Activated CD4-positive, alpha-beta T cell treated with anti-CD3 and anti-CD28 coated beads for 4 hours (primary cell): ENCODE measurements at places on chromosomes 4 and X.
A peak's percentile ranks its signal among the peaks of the same experiment; 100 is the strongest.

GRCh38 chr4:38664706-38665401 is 855 bp downstream of the KLF3 start:
- DNase-seq, result peak; percentile 35

DNA sequence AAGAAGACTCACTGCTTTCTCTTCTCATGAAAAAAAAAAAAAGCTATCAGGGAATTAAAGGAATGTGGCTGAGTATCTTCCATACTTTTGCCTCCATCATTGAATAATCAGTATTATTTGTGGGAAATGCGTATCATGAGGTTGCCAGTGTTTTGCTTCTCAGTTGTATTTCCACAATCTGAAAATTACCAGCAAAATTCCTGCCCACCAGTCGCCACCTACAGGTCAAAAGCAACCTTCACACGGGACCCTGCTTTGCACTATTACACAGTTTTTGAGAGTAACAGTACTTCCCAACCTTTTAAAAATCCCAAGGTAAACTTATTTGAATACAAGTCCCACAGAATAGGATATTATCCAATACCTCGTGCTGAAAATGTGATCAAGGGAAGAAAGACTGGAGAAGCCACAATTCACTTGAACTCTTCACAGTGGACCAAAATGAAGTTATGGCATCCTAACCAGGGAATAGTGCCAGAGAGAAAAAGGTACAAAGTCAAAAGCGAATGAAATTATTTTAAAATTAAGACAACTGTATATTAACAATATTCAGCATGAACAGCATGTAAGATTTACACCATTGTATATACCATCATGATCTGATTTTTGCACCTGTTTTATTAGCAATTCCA is 30.4 kb downstream of the PGRMC1 start:
- peak; percentile 9 for DNase-seq

DNA sequence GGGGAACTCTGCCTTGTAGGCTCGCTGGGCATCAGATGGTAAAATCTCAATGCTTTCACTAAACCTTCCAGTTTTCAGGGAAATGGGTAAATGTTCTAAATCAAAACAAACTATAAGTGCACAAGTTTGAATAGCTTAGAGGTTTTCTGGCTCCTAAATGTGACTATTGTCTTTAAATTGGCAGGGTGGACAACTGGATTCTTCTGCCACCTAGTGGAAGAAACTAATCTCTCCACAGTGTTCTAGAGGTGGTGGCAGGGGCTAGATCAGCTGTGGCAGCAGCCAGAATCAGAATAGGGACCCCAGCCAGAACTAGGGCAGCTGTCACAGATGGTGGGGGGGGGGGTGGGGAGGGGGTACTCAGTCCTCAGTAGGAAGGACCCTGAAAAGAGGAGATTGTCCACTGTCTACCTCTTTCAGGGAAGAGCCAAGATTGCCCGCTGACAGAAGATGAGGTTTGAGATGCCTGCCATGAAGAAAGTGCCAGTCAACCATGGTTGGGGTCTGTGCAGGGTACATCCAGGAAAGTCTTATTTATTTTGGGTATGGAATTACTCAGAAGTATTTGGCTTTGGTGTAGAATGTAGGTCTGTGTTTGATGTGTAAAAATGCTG is 201.4 kb downstream of the CCNG2 start:
- DNase-seq, result no peak

DNA sequence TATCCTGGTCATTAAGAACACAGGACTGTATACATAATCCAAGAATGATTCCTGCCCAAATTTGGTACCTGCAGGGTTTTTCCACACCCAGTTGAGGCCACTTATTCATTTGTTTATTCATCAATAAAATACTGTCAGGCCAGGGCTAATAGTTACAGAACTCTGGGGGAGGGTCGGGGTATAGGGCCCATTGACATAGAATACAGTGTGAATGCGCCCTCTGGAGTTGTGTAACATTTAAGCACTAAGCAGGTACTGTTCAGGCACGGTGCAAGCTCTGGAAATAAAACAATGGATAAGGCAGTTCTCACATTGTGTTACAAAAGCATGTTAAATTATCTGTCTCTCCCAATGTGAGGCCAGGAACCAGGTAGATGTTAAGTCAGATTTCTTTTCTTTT is 30.8 kb upstream of the LRBA start:
- peak; percentile 8 for DNase-seq

DNA sequence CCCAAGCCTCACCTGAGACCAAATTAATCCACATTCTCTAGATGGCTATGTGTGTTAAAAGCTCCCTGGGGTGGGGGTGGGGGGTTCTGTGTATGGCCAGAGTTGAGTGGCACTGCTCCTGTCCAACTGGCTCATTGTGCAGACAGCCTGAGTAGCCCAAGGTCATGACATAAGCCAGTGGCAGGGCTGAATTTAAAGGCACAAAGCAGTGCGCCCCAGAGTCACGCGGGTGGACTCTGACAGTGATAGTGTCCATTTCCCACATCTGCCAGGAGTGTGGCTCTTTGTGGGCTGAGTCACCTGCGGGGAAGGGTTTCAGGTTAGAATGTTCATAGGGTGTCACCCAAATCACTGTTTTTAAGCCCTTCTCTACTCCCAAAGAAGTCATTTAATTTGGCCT is 45.4 kb downstream of the SCD5 start:
- no peak for DNase-seq

DNA sequence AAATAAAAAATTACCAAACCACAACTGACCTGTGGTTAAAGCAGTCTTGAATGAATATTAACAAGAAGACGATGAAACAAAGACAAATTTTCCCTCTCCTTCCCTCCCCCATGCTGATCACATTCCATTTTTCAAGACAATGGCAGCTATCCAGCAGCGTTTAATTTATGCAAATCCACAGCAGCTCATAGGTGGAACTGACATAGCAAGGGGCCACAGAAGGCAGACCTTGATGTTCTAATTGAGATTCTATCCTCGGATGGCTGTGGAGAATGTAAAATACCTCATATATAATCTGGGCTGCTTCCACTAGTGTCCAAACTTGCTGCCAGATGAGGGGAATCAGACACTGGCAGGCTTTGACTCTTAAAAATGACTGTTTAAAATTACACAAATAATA is 211.5 kb downstream of the CHRDL1 start:
- no peak for DNase-seq

DNA sequence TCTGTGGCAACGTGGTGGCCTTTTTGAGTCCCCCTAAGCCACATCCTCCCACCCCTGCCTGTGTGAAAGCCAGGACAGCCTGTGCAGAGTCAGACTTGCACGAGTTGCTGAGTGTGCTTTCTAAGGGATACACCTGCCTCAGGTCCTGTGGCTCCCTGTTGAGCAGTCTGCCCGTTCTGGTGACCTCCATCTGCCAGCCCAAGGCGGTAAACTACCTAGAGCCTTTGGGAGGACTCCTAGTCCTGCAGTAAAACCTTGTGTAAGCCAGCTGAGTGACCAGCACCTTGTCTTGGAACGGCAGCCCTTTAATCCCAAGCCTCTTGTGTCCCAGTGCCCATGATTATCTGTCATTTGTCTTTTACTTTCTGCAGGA is 69.3 kb downstream of the NBDY start:
- no peak for DNase-seq

DNA sequence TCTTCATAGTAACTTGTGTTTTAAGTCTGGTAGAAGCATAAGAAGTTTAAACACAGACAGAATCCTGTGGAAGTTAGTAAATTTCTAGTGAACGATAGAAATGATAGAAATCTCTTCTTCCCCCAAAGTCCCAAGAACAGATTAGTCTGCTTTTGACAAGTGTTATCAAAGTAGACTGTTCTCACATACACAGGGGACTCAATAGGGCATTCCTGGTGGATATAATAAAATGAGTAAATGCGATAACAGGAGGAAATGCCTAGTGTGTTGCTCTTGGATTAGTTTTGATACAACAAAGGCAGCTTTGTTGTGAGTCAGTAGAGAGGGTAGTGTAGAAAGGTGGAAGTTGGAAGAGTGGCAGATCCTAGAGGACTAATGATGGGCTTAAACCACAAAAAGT is 43.5 kb downstream of the CLCN3 start:
- DNase-seq, result no peak

GRCh38 chr4:10050261-10050661 is 29.0 kb upstream of the SLC2A9 start:
- no peak for DNase-seq

DNA sequence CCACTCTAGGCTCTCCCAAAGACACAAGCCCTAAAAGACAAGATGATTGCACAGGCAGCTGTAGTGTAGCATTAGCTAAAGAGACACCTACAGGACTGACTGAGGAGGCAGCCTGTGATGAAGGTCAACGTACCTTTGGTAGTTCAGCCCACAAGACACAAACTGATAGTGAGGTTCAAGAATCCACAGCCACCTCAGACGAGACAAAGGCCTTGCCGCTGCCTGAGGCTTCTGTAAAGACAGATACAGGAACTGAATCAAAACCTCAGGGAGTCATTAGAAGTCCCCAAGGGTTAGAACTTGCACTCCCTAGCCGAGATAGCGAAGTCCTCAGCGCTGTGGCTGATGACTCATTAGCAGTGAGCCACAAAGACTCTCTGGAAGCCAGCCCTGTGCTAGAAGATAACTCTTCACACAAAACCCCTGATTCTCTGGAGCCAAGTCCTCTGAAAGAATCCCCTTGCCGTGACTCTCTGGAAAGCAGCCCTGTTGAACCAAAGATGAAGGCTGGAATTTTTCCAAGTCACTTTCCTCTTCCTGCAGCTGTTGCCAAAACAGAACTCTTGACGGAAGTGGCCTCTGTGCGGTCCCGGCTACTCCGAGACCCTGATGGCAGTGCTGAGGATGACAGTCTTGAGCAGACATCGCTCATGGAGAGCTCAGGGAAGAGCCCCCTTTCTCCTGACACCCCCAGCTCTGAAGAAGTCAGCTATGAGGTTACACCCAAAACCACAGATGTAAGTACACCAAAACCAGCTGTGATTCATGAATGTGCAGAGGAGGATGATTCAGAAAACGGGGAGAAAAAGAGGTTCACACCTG is 306.3 kb downstream of the ANK2 start:
- peak; percentile 64 for DNase-seq

- no peak for DNase-seq
Observed at GRCh38 chr4:134243742-134244713, 42.4 kb upstream of the PABPC4L start.

GRCh38 chrX:43559644-43560043 is 96.5 kb upstream of the MAOA start:
- DNase-seq, result peak; percentile 2
